NCI-H460 (cell line): ENCODE measurements at places on chromosomes 16 and 17. TPM values are rescaled to one million over a fixed set of nuclear protein-coding genes. Genes with fewer than 3 reads are reported as not detected.

C17orf113 gene
- 1.2 and 1.5 TPM in 2 replicates for total RNA-seq

ASPA gene
- not detected in 2 replicates for total RNA-seq

MYOCD gene
- total RNA-seq, result 0.02 TPM in 1 of 2 replicates, not detected in the other

TP53TG3 gene
- total RNA-seq, result not detected in 2 replicates

WSB1 gene
- 143 and 153 TPM in 2 replicates for total RNA-seq

LGALS9B gene
- total RNA-seq, result 1.8 and 1.9 TPM in 2 replicates

CA7 gene
- total RNA-seq, result not detected in 2 replicates

SLC12A3 gene
- not detected in 2 replicates for total RNA-seq

NHERF2 gene
- total RNA-seq, result 11.1 and 13.3 TPM in 2 replicates

SYNGR3 gene
- total RNA-seq, result 4.0 and 4.5 TPM in 2 replicates

TMEM114 gene
- not detected in 2 replicates for total RNA-seq

- no peak for DNase-seq
Measured at GRCh38 chr17:50276588-50277356, 2.5 kb downstream of the TMEM92 start.

DNA sequence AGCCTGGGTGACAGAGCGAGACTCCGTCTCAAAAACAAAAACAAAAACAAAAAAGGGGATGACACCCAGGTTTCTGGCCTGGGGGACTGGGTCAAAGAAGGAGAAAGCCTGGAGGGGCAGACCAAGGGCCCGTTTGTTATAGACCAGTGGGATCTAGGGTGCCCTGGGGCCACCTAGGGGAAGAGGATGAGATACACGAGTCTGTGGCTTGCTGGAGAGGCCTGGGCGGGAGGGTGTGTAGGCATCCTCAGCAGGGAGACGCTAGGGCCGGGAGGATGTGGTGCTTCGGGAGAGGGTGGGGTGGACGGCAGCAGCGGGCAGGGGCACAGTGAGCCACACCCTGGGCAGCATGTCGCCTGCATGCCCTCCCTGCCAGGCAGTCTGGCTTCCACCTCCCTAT is 17.1 kb upstream of the CRK start:
- DNase-seq, result no peak

- no peak for DNase-seq
Measured at GRCh38 chr17:48613862-48614694, 1.0 kb downstream of the HOXB8 start.

- no peak for DNase-seq
Measured at GRCh38 chr16:89918453-89919347, at the start of gene MC1R. Gene MC1R (plus strand): TSS chr16:89918862. CDS start chr16:89919259, 397 bp downstream.

DNA sequence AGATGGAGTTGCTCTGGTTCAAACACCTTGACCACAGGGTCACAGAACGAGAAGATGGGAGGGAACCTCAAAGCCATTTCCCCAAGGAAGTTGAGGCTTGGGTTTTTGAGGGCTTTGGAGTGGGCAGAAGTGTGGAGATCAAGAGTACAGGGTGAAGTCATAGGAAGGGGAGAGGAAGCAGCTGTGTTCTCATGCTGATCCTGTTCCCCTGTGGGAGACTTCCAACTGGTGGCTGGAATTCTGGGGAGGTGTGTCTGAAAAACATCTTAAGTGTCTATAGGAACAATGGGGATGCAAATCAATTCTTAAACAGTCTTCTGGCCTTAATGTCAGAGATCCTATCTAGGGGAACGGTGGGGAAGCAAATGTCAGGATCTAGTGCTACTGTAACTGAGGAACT is 38.8 kb upstream of the HSBP1 start:
- DNase-seq, result no peak

DNA sequence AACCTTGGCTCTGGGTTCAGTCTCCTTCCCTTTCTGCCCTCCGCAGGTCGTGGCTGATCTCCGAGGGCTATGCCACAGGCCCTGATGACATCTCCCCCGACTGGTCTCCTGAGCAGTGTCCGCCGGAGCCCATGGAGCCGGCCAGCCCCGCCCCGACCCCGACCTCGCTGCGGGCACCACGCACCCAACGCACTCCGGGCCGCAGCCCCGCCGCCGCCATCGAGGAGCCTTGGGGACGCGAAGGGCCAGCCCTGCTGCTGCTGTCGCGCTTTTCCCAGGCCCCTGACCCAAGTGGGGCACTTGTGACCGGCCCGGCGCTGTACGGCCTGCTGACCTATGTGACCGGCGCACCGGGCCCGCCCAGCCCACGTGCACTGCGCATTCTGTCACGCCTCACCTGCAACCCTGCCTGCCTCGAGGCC is 5.1 kb downstream of the ARMC5 start:
- no peak for DNase-seq

DNA sequence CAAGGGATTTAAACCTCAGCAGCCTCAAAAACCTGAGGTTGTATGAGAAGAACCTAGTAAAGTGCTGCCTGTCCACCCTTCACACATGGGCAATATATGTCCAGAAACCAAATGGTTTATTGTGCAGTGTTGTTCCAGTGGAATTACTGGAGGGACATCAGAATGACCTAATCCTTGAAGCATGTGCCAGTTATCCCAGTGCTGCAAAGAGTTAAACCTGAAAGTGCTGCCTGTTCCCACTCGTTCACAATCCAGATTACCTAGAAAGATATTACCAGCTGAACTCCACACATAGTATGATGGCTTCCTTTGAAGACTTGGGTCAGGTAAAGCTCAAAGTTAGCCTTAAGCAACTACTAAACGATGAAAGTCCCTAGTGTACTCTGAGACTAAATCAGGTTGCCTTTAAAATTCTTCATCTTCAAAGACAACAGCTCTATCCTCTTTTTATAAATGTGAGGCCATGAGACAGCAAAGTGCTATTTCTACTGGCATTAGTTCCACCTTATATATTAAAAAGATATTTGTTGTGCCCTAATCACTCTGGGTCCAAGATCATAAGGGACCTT is 133.1 kb downstream of the SNX11 start:
- no peak for DNase-seq

DNA sequence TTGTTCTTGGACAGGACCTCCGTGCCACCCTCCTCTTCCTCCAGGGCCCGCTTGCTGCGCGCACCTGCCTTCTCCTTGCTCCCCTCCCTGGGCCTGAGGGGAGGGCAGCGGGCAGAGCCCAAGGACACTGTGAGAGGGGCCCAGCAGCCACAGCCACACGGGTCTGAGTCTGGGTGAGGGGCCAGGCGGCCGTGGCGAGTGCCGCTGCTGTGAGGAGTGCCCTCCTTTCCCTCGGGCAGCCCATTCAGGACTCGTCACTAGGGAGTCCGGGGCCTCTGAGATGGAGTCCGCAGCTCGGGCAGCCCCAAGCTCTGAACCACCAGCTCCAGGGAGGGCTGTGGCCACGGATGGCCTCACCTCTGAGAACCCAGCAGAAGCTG is 5.6 kb downstream of the DUS1L start:
- DNase-seq, result no peak

GRCh38 chr17:16948587-16949376 is 23.1 kb downstream of the TNFRSF13B start:
- no peak for DNase-seq

GRCh38 chr17:77635176-77635575 is 323.3 kb upstream of the TNRC6C start:
- no peak for DNase-seq

DNA sequence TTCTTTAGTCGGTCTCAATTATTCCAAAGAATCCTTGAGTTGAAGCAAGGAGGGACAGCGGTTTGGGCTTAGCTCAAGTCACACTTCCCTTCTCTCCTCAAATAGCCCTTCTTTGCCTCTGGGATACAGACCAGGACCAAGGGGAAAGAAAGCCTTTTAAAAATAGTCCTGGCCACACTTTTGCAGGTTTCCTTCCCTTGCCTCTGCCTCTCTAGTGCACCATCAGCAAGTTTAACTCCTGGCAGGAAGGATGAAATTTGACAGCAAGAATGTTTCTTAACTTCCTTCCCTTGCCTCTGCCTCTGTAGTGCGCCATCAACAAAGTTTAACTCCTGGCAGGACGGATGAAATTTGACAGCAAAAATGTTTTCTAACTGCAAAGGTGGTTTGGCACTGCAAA is 7.2 kb upstream of the G6PC1 start:
- DNase-seq, result no peak

DNA sequence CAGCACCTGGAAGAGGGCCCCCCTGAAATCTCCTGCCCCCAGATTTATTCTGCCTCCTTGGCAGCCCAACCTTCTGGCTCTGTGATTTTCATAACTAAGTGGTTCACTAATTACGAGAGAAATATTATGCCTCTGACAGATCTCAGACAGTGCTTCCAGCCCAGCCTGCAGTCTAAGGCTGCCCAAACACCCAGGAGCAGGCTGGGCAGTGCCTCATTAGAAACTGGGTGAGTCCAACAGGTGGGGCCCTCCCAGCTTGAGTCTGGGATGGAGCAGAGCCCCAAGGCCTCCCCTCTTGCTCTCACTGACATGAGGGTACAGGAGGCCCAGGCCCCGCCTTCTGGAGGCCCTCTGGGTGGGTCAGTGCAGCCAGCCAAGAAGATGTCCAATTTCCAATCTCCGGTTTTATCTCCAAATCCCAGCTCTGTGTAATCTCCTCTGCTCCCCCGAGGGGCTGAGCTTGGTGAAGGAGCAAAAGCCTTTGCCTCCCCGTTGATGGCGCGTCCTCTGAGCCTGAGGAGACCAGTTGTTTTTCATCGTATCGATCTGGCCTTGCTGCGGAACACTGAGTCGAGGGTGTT is 20.1 kb upstream of the ABCC3 start:
- DNase-seq, result no peak

GRCh38 chr16:23666571-23667354 is 11.9 kb upstream of the PLK1 start:
- no peak for DNase-seq

DNA sequence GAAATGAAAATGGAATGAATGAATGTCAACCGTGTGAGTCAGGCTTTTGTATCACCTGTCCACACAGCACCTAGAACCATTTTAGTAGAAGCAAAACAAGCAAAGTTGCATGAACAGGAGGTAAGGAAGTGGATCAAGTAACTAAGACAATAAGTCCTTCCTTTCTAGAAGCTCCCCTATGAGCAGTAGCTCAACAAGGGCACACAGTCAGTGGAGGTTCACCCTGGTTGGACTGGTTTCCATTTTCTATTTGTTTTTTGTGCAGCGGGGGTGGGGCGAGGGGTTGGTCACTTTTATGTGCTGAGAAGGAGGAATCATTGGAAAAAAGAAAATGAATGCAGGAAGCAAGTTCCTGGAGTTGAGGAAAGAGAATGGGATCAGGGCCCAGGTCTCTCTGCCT is 4.0 kb upstream of the HSBP1 start:
- no peak for DNase-seq

- DNase-seq, result no peak
Measured at GRCh38 chr17:76076765-76077583, 2.0 kb upstream of the ZACN start.

DNA sequence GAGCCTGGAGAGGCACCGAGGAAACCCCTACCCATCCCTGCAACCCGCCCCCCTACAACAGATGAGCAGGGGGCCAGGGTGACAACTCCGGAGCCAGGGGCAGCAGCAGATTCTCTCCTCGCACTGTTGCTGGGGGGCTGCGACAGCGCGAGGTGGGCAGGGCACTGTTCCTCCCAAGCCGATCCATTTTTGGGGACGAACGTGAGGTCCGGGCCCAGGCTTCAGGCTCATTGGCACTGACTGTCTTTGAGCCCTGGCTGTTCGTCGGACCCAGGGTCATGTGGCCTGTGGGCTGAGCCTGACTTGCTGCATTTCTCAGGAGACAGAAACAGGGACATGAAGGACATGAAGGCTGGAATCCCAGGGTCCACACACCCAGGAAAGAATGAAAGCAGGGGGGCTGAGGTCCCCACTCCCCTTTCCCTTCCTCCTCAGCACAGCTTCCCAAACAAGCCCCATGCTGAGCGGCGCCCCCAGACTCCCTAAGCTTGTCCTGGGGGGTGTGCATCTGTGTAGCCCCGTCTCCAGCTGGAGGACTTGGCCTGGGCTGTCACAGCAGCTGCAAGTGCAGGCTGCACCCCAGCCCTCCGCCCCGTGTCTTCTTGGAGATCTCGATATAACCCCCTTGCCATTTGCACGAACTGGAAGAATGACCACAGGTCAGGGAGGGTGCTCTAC is 18.7 kb downstream of the CEP295NL start:
- no peak for DNase-seq

DNA sequence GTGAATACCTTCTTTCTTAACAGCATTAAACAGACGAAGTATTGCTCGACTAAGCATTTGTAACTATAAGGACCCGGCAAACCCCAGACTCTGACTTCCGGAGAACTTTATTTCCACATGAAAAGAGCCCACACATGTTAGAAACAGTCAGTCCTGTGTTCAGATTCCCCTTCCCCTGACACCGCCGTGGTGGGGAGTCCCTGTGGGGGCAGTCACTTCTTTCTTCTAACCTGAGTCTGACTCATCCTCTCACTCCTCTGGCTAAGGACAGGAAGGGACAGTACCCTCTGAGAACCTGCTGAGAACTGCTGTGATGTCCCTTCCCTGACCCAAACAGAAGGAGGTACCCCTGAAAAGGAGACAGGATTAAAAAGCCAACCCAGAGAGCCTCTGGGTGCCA is 165.1 kb downstream of the XYLT1 start:
- DNase-seq, result no peak

DNA sequence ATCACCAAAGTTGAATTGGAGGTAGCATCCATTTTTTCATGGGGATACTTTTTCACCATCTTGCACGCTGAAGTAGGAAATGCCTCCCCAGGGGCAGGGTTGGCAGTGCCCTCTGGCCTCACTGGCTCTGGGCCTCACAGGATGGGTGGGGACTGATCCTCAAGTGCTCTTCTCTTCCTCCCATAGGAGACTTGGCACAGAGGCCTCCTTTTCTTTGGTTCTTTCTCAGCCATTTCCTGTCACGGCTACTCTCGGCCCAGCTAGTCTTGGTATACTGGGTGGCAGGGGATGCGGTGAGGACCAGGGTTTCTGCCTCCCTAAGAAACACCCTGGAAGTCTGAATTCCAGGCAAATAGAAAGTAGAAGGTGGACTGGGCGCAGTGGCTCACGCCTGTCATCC is 58.2 kb downstream of the PECAM1 start:
- DNase-seq, result no peak

DNA sequence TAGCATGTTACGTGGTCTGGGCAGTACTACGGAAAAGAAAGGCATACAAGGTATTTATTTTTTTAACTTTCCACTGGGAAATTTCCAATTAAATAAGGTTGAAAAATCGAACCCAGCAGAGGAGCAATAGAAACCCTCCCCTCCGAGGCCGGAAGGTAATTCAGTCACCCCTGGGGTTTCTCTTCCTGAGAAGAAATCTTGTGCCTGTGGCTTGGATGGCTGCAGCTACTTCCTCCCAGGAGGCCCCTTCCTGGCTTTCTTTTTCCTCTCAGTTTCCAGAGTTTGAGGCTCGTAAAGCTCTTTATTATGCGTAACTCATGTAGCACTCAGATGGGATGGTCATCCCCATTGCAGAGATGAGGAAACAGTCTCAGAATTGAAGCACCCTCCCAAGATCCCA is 140.3 kb downstream of the ASIC2 start:
- no peak for DNase-seq

DNA sequence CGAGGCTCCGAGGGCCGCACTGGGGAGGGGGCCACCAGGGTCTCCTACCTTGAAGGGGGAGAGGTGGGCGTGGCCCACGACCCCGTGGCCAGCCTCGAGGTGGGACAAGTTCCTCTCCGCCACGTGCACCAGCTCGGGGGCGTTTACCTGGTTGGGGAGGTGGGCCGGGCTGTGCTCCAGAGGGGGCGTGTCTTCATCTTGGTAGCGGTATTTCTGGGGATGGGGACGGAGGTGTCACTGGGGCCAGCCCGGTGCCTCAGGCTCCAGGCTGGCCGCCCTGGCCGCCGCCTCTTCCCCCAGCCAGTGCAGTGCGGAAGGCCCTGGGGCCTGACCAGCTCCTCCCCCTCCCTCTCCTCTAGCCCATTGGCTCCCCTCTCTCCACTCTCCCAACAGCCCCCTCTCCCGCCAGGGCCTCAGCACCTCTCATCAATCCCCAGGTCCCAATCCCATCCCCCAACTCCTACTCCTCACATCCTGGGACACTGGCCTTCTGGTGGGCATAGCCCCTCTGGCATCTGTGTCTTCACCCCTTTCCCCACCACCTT is 11.5 kb downstream of the DLG4 start:
- no peak for DNase-seq
